ENCODE measurements at places on chromosomes 5 and 9.

GRCh38 chr9:69499407-69499806 lies 172.8 kb downstream of the APBA1 start:
- DNase-seq = no peak

DNA sequence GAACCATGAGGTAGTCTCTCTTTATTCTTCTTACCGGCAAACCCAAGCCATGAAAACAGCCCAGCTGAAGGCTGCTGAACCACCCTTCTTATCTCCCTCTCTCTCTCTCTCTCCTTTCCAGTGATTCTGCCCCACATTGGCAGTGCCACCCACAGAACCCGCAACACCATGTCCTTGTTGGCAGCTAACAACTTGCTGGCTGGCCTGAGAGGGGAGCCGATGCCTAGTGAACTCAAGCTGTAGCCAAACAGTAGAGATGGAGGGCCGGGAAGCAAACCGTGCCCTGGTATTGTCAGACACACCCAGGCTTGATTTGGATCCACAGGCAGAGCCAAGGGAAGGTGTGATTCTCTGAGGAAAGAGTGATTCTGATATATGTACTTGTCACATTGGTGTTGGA lies 14.0 kb downstream of the GRHPR start:
- no peak for DNase-seq

DNA sequence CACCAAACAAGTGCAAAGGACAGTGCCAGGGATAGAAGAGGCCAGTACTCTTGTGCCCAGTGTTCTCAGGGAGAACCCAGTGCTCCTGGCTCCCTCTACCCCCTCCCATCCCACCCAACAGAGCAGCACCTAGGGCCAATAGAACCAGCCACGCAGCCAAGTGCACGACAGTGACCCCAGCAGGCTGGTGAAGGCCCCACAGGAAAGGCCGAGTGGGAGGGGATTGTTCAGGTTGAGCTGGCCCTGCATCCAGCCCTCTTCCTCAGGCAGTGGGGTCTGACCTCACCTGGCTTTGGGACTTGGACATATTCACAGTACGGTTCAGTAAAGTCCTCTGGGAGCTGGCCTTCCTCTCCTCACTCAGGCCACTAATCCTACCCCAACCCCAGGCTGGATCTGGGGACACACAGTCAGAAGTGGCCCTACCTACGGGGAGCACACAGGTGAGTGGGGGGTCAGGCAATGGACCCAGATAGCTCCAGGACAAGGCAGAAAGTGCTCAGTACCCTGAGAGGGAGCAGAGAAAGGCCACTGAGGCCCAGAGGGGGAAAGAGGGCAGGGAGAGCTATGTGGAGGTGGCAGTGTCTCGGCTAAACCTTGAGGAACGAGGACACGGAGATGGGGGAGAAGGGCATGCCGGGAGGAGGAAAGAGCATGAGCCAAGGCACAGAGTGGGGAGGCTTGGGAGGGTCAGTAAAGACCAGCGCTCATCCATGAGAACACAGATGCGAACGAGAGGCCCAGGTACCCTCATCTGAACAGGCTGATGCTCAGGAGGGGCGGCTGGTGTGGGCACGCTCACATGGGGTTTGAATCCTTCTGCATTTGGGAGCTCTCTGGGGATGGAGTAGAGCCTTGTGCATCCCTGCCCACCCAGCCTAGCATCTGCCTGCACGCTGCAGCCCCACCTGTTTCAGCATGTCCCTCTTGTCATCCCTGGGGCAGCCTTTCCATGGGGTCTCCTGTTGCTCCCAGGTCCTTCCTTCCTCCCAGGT lies 25.6 kb downstream of the POLR1E start:
- peak; percentile 11 for DNase-seq

GRCh38 chr5:134111741-134112647 lies 2.5 kb upstream of the TCF7 start:
- peak; percentile 49 for DNase-seq

- no peak for DNase-seq
Measured at GRCh38 chr5:6407558-6408259, 29.4 kb upstream of the MED10 start.

DNA sequence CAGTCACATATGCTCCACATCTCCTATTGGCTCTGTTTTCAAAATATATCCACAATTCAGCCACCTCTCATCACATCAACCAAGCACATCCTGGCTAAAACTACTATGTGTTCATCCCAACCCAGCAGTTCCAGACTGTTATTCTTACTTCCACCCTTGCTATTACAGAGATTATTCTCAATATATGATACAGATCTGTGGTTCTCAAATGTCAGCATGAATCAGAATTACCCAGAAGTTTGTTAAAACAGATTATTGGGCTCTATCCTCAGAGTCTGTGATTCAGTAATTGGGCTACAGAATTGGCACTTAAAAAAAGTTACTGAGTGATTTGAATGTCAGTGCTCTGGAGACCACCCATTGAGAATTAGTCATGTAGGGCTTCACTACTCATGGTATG lies 78.8 kb upstream of the IZUMO3 start:
- no peak for DNase-seq
